ENCODE measurements at places on chromosomes 3 and 15.

DNA sequence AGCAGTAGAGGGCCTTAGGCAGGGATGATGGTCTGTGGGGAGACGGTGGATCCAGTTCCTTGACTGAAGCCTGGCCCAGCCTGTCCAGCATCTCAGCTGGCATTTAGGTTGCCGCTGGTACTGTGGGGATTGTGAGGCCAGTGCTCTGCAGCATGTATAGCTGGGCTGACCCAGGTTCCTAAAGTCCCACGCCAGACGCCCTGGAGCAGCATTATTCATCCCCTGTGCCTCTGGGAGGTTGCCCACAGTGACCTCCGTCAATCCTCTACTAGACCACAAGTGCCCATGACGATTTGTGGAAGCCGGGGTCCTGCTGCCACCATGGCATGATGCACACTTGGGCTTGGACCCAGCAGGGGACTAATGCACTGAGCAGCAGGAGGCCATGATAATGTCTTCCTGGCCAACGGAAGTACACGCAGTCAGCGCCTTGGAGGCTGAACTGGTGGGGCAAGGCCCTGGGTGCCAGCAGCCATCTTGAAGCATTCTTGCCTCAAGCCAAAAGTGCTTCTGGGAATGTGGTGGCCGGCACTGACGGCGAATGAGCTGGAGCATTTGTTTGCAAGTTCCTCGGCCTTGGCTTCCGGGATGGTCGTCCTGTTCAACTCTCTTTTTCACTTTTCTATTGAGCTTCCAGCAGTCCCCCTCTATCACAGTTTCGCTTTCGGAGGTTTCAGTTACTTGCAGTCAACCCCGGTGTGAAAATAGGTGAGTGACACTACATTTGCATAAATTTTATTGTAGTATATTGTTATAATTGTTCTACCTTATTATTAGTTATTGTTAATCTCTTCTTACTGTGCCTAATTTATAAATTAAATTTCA is 949.4 kb downstream of the ROBO1 start:
- no peak for DNase-seq

DNA sequence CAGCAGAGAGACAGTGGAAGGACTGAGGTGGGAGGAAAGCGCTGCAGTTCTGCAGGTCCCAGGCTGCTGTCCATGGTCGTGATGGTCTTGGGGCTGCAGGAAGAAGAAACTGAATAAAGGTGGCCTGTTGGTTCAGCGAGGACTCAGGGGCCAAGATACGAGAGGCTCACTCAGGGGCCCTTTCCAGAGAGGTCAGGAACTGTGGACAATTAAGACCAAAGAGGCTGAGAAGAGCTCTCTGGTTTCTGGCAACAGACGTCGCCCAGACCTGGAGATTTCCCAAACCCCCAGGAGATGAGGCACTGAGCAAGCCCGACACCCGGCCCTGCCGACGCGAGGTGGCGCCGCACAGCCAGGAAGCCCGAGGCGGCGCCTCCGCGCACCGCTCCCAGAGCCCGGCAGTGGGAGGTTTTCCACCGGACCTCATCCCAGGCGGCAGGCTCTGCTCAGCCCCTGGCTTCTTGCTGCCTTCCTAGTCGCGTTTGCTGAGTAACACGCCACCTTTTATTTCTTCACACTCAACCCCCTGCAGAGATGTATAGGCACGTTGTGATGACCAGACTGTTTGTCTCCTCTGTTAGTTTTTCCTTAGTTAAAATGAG is 56.4 kb upstream of the ARRDC4 start:
- peak; percentile 40 for DNase-seq

GRCh38 chr15:67108122-67108961 is 42.9 kb downstream of the SMAD3 start:
- DNase-seq = no peak

DNA sequence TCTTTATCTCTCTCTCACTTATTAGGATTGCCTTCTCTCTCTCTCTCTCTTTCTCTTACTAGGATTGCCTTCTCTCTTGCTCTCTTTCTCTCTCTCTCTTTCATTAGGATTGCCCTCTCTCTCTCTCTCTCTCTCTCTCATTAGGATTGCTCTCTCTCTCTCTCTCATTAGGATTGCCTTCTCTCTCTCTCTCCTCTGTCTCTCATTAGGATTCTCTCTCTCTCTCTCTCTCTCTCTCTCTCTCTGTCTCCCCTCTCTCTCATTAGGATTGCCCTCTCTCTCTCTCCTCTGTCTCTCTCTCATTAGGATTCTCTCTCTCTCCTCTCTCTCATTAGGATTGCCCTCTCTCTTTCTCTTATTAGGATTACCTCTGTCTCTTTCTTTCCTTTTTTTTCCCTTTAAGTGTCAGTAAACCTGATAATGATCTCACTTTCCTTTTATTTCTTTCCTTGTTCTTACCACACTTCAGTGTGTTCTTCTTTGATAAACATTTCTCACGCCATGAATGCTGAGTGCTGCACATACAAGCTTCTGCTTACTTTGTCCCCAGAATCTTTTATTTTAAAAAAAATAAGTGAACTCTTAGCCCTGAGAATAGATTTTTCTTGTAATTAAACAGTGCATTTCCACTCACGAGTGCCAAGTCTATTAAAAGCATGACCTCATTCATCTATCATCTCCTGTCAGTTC is 243.4 kb upstream of the TBC1D5 start:
- no peak for DNase-seq

- DNase-seq = no peak
Measured at GRCh38 chr15:27642981-27643380, 456.1 kb downstream of the OCA2 start.

GRCh38 chr15:41698779-41699178 is 38.6 kb downstream of the MGA start:
- no peak for DNase-seq

DNA sequence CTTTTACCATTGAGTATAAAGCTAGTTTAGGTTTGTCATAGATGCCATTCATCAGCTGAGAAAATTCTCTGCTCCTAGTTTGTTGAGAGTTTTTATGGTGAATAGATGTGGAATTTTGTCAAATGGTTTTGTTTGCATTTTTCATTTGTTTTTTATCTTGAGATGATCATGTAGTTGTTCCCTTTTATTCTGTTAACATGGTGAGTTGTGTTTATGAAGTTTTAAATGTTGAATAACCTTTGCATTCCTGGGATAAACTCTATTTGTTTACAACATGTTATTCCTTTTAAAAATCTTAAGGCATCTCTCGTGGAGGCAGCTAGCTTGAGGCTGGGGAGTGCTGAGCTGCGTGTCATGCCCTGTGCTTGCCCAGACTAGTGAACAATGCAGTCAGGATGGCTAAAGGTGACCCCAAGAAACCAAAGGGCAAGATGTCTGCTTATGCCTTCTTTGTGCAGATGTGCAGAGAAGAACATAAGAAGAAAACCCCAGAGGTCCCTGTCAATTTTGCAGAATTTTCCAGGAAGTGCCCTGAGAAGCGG is 48.5 kb downstream of the ANAPC13 start:
- DNase-seq = no peak

GRCh38 chr3:127079211-127079610 is 96.3 kb downstream of the PLXNA1 start:
- DNase-seq = no peak

GRCh38 chr3:121992601-121993560 is 29.2 kb downstream of the ILDR1 start:
- no peak for DNase-seq

GRCh38 chr3:168213920-168214319 is 118.2 kb upstream of the GOLIM4 start:
- no peak for DNase-seq

DNA sequence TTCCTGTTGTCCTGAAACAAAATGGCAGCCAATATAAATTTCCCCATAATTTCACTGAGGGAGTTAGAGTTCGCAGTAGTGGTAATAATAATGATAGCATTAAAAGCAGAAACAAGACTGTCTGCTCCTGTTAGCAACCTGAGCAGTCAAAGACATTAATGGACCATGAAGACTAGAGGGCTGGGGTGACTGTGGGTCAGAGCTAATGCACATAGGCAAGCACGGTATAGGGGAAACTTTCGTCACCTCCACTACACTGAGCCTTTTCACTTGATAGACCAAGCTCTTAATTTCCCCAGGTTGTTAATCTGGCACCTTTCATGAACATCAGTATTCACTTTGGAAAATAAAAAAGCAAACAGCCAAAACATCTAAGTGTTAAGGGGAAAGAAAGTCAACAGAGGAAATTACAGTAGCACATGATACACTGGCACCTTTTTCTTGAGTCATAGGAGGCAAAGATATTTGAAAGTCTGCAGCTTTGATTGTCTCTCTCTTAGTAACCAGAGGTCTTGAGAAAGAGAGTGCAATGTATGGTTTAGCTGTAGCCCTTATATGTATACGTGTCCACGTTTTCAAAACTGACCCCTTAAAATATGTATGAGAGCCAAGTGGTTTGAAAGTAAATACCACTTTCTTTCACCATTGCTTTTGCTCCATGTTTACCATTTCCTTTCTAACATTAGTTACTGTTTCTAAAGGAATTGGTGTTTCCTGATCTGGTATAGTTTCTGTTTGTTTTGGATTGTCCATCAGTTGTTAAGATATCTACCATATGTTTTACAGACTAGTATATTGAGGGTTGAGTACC is 104.8 kb downstream of the FILIP1L start:
- no peak for DNase-seq

DNA sequence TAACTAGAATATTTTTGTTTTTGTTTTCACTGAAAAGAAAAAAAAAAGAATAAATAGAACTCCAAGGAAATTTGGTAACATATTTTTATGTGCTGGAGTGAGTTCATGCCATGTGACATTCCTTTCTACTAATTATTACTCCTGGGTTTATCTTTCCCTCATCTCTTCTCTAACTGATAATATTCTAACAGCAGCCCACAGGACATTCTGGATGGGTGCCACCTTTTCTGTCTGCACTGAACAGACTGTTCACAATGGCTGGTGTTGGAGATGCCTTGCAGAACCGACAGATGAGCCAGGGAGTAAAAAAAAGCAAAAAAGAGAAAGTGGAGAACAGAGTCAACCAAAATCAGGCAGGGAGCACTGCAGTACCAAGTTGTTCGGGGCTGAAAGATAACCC is 151.3 kb downstream of the OR4M2 start:
- no peak for DNase-seq

DNA sequence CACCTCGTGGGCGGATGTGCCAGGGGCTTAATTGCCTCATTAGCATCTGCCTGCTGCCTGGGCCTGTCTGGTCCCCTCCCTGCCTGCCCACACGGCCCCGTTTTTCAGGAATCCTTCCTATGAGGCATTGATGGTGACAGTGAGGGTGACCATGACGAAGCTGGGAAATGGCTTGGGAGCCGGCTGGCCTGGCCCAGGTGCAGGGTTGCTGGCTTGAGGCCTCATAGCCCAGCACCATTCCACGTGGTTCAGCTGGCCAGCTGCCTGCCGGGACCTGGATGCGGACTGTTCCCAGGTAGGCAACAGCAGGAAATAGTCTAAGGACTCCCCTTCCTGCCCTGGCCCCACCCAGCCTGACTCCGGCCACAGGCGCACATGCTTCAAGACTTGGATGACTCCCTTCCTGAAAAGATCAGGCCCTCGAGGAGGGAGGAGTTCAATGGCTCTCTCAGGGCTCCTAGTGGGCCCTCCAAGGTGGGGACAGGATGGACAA is 8.9 kb upstream of the DUSP7 start:
- DNase-seq = no peak

- no peak for DNase-seq
Measured at GRCh38 chr15:68279779-68280753, 2.5 kb downstream of the FEM1B start.

- DNase-seq = no peak
Measured at GRCh38 chr15:25401501-25401900, 37.3 kb downstream of the UBE3A start.

DNA sequence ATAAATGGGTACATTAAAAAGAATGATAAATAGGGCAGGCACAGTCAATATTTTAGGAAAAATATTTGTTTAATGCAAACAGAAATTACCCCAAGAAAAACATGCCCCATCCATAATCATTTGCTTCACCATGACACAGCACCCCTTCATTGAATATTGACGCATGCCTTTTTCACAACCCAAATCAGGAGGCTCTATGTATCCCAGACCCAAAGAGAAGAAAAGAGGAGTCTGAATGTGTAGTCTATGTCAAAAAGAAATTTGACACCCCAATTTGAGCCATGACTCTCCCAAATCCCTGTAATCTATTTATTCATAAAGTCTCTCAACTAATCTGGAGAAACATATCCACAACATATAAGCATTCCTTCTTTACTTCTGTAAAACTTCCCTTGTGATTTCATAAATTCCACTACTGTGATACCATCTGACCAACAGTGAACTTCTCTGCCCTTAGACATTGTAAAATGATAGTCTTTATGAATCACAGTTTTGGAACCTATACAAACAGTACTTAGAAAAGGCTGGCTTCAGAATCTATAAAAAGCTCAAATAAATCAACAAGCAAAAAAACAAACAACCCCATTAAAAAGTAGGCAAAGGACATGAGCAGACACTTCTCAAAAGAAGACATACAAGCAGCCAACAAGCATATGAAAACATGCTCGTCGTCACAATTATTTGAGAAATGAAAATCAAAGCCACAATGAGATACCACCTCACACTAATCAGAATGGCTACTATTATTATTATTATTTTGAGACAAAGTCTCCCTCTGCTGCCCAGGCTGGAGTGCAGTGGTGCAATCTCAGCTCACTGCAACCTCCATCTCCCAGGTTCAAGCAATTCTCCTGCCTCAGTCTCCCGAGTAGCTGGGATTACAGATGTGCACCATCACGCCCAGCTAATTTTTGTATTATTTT is 53.4 kb upstream of the XRN1 start:
- DNase-seq = no peak

GRCh38 chr15:101463270-101463669 is 26.2 kb downstream of the PCSK6 start:
- no peak for DNase-seq

GRCh38 chr3:8629151-8630021 is 15.2 kb downstream of the SSUH2 start:
- DNase-seq = peak; percentile 67

GRCh38 chr3:168094877-168095610 is 680 bp downstream of the GOLIM4 start:
- DNase-seq = peak; percentile 52

DNA sequence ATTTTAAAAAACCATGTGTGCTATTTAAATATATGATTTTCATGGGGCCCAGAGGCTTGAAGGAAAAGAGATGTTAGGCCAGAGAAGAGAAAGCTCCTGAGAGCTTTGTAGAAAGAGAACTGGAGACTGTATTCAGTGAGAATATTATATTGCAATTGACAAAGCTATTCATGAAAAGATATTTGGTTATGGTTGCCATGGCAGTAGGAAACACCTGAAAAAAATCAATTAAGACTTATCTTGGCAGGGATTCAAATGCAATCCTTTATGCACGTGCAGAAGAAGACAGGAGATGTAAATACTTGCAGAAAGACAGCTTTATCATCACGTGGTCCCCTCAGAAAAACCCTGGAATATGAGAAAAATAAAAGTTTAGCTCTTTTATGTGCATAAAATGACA is 636.0 kb upstream of the TBL1XR1 start:
- no peak for DNase-seq

Data from activated naive CD8-positive, alpha-beta T cell treated with anti-CD3 and anti-CD28 coated beads, Interleukin-2, amount 50 U/mL, for 24 hours (primary cell).